ENCODE measurements at places on chromosomes 6 and 20.

- no peak for DNase-seq
Observed at GRCh38 chr20:25274481-25274880, 26.6 kb downstream of the PYGB start.

- no peak for DNase-seq
Observed at GRCh38 chr6:169263374-169263773, 9.7 kb upstream of the THBS2 start.

DNA sequence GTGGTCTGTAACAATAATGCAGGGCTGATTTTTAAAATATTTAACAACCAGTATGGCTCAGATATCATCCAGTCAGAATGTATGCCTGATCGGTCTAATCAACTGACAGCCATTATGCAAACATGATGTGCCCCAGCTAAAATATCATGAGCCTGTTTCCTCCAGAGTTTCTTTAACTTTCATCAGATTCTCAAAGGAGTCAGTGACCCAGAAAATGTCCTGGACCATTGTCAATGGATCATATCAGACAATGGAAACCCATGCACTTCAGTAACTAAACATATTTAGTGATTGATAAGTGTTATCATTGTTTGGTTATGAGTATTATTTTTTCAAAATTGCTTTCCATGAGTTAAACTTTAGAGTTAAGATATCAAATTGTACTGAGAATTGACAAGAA is 173.5 kb downstream of the LMBRD1 start:
- no peak for DNase-seq

DNA sequence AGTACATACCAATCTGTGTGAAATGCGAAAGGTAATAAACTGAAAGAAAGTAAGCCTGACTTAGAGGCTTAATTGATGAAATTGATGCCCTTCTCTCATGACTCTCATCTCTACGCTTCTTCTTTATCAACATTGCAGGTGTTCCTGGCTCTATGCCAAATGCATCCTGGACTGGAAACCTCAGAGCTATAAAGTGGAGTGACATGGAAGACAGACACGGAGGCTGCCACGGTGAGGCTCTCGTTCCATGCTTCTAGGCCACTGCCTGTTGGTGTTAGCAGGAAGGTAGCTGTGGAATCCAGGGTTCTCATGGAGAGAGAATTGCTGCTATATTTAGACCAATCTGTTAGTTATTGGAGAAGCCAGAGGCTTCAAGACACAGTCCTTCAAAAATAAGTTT is 73.2 kb downstream of the C6orf52 start:
- no peak for DNase-seq

DNA sequence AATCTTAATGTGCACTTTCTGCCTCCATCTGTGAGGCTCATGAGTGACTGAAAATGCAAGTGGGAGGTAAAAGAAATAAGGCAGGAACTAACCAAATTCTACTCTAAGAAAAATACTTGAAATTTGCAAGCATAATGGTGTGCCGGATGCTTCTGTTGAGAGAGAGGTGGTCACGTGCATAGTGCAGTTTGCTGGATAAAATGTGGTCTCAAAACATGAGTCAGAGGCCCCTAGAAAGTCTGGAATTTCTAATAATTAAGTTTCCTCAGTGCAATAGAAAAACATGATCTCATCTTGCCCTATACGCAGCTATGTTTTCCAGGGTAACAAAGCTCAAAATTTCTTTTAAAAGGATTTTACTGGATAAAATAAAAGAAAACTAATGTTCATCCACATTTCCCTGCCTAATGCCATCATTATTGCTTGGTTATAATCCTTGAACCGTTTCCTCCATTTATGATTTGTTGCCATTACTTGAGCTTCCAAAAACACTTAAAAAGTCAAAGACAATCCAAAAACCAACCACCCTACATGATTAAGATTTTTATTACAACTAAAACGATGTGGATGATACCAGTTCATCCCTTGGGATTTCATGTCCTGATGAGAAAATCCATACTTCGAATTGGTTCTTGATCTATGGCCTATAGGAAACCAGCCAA is 351.7 kb upstream of the ARID1B start:
- DNase-seq = no peak

DNA sequence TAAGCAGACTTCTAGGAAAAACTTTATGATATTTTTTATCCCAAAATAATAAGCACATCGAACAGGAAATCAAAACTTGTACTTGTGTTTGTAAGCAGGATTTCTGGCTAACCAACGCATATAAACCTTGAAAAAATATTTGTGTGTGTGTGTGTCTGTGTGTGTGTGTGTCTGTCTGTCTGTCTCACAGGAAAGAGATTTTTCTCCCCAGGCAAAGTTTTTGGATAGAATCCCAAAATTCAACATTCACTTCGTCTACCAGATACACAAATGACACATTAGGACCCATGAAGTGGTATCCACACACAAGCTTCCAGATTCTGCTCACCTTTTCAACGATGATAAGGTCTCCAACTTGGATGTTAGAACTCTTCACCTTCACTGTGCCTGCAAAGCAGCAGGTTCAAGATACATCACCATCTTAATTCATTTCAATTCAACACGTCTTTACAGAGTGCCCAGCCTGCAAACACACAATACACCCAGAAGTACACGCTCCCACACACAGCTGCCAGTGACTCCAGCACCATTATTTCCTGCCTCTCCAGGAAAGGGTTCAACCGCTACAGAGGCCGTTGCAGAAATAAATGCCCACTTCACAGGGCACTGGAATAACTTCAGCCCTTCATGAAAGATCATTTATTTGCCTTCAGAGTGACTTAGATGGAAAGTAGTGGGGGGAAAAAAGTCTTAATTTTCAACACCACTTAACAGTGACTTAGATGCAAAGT is 70.9 kb downstream of the ATP9A start:
- no peak for DNase-seq

- DNase-seq = no peak
Observed at GRCh38 chr6:79167931-79168694, 66.4 kb downstream of the HMGN3 start.

GRCh38 chr20:36792422-36792821 is 18.9 kb upstream of the DSN1 start:
- peak; percentile 94 for DNase-seq

DNA sequence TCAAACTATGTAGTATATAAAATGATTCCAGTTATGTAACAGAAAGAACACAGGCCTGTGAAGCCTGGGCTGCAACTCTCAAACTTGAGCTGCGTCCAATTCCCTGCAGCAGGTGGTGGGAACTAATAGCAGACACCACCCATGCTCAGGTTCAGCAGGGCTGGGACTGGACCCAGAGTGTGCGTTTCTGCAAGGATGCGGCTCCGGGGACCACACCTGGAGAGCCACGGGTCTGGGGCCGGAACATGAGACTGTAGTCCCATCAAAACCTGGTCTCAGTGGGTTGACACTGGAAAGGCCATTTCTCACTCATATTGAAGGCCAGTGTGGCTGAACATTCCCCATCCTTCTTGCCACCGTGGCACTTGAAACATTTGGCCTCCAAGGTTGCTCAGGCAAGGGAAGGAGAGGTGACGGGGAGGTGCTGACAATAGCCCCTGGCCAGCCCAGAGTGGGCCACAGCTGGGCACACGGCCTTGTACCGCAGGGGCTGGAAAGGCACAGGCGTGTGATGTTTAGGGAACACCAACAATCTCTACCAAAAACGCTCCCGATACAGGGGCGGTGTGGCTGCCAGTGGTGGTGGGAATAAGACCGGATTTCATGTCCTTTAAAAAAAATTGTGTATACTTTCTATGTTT is 38.0 kb downstream of the FRMD1 start:
- DNase-seq = no peak

DNA sequence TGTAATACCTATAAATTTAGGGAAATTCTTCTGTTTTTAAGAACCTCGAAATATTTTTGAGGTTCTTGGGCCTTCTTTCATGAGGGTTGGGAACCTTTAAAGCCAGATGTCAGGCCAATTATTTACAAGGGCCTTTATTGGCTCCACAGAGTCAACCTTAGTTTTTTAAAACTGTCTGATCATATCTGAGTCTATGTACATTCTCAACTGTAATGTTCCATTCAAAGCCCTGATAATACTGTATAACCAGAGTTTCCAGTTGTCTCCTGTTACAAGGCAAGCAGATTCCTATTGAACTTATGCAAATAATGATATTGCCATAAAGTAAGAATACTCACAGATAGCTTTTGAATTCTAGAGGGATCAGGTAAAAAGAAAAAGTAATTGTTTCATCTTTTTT is 545.5 kb downstream of the EPM2A start:
- no peak for DNase-seq

DNA sequence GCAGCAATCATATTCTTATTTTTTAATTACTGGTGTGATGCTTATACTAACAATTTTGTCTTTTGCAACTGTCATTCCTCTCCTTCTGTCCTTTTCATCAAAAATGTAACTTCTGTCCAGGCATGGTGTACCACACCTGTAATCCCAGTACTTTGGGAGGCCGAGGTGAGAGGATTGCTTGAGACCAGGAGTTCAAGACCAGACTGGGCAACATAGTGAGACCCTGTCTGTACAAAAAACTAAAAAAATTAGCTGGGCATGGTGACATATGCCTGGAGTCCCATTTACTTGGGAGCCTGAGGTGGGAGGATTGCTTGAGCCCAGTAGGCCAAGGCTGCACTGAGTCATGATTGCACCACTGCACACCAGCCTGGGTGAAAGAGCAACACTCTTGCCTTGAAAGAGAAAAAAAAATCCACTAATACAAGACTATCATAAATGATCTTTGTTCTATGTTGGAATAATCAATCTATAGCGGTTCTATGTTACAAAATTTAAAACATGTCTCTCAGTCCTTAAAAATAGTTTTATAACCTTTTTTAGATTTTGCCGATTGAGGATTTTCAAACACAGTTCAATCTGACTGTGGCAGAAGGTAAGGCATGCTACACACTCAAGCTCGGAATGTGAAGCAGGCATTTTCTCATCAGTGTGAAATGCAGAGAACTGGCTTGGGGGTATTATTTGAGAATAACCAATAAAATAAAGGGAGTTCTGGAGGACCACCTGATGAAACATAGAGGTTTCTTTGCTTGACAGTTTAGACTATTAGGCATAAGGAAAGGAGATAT is 70.4 kb downstream of the ENPP1 start:
- DNase-seq = peak; percentile 40

GRCh38 chr6:87501809-87502572 is 29.2 kb downstream of the SLC35A1 start:
- DNase-seq = no peak

- DNase-seq = peak; percentile 49
Observed at GRCh38 chr20:37567671-37568588, 40.3 kb upstream of the BLCAP start.

DNA sequence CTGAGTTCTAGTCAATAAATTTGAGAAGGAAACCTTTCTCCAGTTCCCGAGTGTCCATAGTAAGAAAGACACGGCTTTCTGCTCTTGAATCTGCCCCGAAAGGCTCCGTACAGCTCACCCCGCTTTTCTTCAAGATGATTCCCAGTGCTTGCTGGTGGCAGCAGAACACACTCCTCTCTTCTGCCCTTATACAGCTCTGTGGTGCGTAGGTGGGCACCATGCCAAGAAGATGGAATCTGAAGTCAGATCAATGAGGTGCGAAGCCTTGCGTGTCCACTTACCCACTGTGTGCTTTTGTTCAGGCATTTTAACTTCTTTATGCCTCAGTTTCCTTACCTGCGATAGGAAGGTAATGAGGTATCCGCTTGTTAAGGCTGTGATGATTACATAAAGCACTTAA is 142.2 kb downstream of the WDR27 start:
- DNase-seq = no peak

GRCh38 chr6:23890543-23891227 is 235.3 kb upstream of the NRSN1 start:
- no peak for DNase-seq

GRCh38 chr20:36010825-36011224 is 42.4 kb downstream of the CNBD2 start:
- DNase-seq = peak; percentile 97

DNA sequence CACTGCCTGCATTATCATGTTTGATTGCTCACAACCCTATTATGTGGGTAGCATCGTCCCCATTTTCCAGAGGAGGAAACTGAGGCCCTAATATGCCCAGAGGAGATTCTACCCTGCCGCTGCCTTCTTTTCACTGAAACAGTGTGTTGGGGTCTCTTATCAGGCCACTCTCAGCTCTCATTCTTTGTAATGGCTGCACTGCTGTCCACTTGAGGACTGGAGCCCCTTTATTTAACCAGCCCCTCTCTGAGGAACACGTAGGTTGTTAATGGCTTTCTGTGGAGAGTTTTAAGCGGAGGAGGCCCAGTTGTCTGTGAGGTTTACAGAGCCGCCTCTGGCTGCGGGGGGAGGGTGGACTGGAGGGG is 32.5 kb downstream of the SRC start:
- no peak for DNase-seq

DNA sequence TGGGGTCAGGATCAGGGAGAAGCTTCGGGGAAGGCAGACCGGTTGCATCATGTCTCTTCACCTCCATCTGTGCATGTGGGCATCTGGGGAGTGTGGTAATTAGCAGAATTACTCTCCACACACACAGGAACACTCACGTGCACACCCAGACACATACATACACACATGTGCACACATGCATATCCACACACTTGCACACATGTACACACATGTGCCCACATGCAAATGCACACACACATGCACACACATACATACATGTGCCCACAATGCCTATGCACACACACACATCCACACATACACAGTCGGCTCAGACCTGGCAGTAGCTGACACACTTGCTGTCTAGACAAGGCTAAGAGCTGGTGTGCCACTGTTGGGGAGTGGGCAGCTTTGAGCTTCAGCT is 212.3 kb upstream of the PMEPA1 start:
- no peak for DNase-seq

DNA sequence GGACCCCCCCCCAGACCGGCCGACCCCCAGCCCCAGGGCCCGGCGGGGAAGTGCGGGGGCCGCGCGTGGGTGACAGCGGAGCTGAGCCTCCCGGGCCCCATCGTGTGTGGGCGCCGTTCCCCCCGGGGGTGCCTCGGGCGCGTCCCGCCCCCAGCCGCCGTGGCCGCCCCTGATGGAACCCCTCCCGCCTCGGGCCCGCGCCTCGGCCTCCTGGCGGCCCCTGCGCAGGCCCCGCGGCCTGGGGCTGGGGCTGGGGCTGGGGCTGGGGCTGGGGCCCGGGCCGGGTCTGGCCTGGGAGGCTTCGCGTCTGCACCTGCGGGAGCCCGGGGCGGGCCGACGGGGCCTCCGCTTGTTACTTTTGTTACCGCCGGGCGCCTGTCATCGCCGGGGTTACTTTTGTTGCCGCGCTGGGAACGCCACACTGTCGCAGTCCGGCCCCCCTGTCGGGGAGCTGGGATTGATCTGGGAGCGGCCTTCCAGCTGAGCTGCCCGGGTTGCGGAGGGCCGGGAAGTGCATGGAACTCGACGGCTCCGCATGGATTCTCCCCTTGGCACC is 598 bp downstream of the OGFR start:
- no peak for DNase-seq
